T-cell (primary cell): ENCODE measurements at places on chromosomes 16 and 17.
A peak's percentile ranks its signal among the peaks of the same experiment; 100 is the strongest.

- DNase-seq = peak; percentile 56
- H3K36me3 ChIP-seq = no peaks in the 10 kb centered on the region
- no peaks in the 10 kb centered on the region for H3K4me1 ChIP-seq
- H3K4me3 ChIP-seq = no peak overlapping the region
- peaks cover 7% of the 10 kb centered on the region for H3K27me3 ChIP-seq
Observed at GRCh38 chr16:71499775-71500364, 10.7 kb upstream of the ZNF19 start.

- H3K4me3 ChIP-seq = no peak within 1 kb of the TSS
- H3K27me3 ChIP-seq = no peaks in the 10 kb centered on the region
- no peak within 1 kb of the TSS for H3K27ac ChIP-seq
- DNase-seq = no peak
- peaks cover 38% of the 10 kb centered on the region for H3K36me3 ChIP-seq
Observed at GRCh38 chr17:6995500-6996255, at the start of gene ALOX12. ALOX12 (plus strand) TSS chr17:6996049; CDS start chr17:6996118, 69 bp downstream.

- H3K27me3 ChIP-seq = peaks cover 7% of the 10 kb centered on the region
- no peak overlapping the region for H3K27ac ChIP-seq
- no peaks in the 10 kb centered on the region for H3K36me3 ChIP-seq
- no peak overlapping the region for H3K4me3 ChIP-seq
Observed at GRCh38 chr17:47738178-47738577, 5.1 kb downstream of the TBX21 start.

GRCh38 chr16:51382211-51382610 is 231.1 kb upstream of the SALL1 start:
- H3K27ac ChIP-seq = no peak overlapping the region
- no peaks in the 10 kb centered on the region for H3K4me1 ChIP-seq
- no peaks in the 10 kb centered on the region for H3K27me3 ChIP-seq
- no peak for DNase-seq
- no peak overlapping the region for H3K4me3 ChIP-seq

DNA sequence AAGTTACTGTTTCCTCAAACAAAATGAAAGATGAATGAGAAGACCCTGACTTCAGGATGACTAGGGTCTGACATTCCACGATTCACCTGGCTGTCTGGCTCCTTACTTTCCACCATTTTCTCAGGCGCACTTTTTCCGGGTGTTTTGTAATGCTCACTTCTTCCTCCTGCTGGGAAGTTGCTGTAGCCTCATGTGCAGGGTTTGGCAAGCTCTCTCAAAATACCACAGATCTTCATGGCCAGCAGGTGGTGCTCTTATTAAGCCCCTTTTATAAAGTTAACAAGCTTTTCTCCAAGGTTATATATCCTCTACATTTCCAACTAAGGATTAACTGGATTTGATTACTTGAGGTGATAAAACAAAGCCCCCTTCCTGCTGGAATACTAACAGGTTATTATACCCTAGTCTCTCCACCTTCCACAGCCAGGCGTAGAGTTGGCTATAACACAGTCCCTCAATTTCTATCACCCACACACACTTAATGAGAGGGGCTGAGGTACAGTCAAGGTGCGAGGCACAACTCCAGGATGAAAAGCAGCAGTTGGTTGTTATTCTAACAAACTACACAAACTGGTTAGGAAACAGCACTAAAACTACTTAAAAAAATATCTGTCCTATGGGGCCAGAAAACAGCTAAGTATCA is 45.4 kb downstream of the STH start:
- no peak overlapping the region for H3K27ac ChIP-seq
- H3K4me3 ChIP-seq = no peak overlapping the region
- no peaks in the 10 kb centered on the region for H3K4me1 ChIP-seq

DNA sequence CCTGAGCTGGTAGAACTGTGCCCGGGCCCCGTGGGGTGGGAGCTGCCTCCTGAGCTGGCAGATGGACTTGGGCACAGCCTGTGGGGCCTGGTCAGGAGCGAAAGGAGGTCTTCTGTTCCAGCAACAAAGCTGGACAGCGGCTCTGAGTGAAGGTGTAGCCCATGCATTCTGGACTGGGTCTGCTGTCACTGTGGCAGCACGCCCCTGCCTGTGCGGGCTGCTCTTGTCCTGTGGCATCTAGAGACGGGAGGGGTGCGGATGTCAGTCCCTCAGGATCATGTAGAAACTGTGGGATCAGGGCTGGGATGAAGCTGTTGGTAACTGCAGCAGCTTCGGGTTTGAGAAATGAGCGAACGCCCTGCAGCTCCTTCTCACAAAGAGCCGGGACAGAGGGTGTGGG is 19.4 kb downstream of the BAIAP2 start:
- no peak for DNase-seq
- H3K27me3 ChIP-seq = peaks cover 2% of the 10 kb centered on the region
- peaks cover 5% of the 10 kb centered on the region for H3K4me1 ChIP-seq
- H3K36me3 ChIP-seq = no peaks in the 10 kb centered on the region
- no peak overlapping the region for H3K27ac ChIP-seq
- H3K4me3 ChIP-seq = no peak overlapping the region

GRCh38 chr16:27906883-27907282 is 156.6 kb downstream of the GSG1L start:
- peaks cover 40% of the 10 kb centered on the region for H3K27me3 ChIP-seq
- DNase-seq = no peak
- no peak overlapping the region for H3K4me3 ChIP-seq

DNA sequence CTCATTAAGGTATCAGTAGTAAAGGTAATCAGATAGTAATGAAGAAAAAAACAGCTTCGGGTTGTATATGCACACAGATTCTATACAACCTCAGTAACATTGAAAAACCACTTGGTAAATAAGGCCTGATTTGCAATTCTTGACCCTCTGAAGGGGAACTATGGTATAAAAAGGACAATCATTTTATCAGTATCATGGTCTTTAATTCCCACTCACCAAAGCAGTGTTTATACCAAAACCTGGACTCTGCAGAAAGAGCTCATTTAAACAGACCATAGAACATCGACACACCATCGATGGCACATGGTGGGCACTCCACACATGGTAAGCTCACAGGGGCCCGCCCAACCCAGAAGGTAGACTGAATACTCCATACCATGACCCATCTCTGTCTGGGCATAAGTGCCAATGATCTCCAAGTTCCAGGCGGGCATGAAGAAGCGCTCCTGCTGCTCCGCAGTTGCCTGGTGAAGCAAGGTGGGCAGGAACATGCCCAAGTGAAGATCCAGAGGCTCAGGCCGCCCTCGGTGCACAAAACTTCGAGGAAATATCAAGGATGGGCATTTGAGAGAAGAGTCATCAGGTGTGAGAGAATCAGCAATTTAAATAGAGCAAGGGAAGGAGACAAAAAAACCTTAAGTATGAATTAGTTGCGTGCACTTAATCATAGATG is 19.0 kb downstream of the ACOX1 start:
- H3K4me3 ChIP-seq = no peak overlapping the region
- H3K27me3 ChIP-seq = no peaks in the 10 kb centered on the region
- H3K27ac ChIP-seq = no peak overlapping the region
- peaks cover 11% of the 10 kb centered on the region for H3K36me3 ChIP-seq
- DNase-seq = no peak
- H3K4me1 ChIP-seq = no peaks in the 10 kb centered on the region

DNA sequence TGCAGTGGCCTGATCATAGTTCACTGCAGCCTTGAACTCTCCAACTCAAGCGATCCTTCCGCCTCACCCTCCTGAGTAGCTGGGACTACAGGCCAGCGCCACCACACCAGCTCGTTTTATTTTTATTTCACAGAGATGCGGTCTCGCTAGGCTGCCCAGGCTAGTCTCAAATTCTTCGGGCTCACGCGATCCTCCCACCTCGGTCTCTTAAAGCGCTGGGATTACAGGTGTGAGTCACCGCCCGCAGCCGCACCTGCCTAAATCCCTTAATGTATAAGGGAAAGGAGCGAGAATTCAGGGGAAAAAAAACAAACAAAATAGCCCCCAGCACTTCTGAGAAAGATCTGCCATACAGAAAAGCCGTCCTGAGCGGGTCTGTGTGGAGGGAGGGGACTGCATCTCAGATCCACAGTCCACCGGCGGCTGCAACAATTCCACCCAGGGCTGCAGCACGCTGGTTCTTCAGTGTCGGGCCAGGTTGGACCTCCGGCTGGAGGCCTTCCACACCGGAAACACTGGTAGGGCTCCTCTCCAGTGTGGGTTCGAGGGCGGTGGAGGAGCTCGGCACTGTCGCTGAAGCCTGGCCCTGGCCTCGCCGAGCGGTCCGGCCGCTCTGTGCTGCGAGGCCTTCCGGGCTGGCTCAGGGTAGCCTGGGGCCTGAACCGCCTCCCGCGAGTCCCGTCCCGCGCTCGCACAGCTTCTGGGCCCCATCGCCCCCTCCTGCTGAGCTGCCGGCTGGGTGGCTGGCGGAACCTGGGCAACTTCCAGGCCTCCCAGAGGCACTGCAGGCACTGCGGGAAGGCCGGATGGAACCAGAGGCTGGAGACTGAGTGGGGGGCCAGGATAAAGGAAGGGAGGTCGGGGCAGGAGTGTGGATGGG is 7.0 kb downstream of the ZNF843 start:
- no peak overlapping the region for H3K4me3 ChIP-seq
- H3K27me3 ChIP-seq = no peaks in the 10 kb centered on the region
- no peak overlapping the region for H3K27ac ChIP-seq
- H3K36me3 ChIP-seq = no peaks in the 10 kb centered on the region
- no peaks in the 10 kb centered on the region for H3K4me1 ChIP-seq
- DNase-seq = no peak
